ENCODE measurements at places on chromosomes 2 and 18. TPM values are rescaled to one million over a fixed set of nuclear protein-coding genes. Genes with fewer than 3 reads are reported as not detected.

ATP6V1C2 gene
- polyA plus RNA-seq: 0.29 TPM

SRD5A2 gene
- 0.02 TPM for polyA plus RNA-seq

TMEM178A gene
- polyA plus RNA-seq: 11.2 TPM

SLC30A3 gene
- polyA plus RNA-seq: 48.7 TPM

POTEC gene
- not detected for polyA plus RNA-seq

TSPYL6 gene
- polyA plus RNA-seq: not detected

CYP27C1 gene
- polyA plus RNA-seq: 1.3 TPM

FSHR gene
- polyA plus RNA-seq: not detected

DNA sequence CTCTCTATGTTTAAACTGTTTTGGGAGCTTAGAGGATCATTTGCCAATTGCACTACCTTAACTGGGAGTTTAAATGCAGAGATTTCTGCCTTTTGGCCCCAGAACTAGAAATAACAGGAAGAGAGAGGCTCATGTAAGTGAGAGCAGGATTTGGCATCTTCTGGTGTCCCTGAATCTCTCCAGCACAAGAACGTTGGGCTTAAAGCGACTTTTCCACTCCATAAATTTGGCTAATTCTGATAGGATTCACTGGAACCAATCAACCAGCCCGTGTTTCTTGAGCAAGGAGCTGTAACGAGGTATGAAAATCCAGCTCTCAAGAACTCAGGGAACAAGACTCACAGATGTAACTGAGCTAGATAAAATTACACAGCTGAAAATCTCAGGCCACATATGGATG is 181.0 kb downstream of the C1D start:
- no peak for DNase-seq

- DNase-seq: no peak
Measured at GRCh38 chr18:75341267-75341666, 86.2 kb downstream of the SMIM21 start.

GRCh38 chr2:135257383-135258090 is 205.4 kb downstream of the RAB3GAP1 start:
- DNase-seq: no peak

DNA sequence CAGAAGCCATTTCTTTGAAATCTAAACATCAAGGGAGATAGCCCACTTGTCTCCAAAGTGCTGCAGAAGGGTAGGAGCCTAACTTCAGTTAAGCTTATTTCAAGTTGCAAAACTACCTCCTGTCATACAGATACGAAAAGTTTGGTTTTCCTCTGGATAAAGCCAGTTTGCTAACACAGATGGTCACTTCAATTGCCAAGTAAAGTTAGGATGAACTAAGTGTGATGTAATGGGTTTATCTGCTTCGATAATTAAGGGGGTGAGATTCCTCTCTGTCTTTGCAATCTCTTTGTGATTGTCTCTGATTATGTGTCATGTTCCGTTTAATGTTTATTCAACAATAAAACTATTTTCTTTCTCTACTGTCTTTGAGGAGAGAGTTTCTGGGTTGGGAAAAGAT is 156.4 kb downstream of the SLC39A10 start:
- no peak for DNase-seq

DNA sequence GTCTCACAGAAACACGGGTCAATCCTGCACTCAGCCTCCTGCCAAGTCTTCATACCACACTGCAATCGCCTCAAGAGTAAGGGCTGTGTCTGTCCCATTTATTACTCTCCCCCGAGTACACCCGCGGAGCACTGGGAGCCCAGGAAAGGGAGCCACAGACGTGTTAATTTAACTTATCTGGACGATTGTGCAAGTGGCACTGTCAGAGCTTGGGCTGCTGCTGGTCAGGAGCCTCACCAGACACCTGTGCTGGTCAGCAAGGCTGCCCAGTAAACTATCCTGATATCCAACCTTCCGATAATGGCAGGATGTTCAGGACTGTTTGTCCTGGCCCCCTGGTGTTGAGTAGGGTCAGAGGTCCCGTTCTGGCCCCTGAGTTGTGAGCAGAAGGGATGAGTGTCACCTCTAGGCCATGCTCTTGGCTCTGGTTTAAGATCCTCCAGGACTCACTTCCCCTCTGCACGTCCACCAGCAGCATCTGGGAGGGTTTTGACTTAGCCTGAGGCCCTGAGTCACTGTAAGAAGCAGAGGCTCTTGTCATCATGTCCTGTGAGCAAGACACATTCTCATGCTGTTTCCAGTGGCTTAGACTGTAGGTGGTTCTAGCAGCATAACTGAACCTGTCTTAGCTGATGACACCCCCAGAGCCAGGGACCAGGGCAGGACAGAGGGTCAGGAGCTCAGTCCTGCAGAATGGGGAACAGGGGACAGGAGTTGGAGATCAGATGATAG is 82.5 kb upstream of the ARL4C start:
- DNase-seq: no peak

- DNase-seq: no peak
Measured at GRCh38 chr2:75253526-75253925, 54.2 kb upstream of the TACR1 start.

GRCh38 chr18:79786786-79787526 is 10.8 kb upstream of the KCNG2 start:
- peak; percentile 41 for DNase-seq

DNA sequence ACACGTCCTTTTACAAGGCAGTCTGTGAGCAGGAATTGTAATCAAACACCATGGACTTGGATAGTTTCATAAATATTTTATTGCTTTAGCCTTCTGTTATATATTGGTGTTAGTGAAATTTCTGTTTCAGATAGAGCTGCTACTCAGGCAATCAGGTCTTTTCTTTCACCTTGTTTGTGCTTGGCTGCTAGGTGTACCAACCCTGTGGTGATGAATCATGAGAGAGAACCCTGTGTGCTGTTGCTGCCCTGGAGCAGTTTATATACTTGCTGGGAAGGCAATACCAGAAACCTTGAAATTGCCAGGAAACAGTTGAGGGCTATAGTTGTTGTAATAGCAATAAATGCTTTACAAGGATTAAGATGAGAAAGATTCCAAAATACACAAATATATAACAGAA is 84.5 kb downstream of the FSHR start:
- DNase-seq: no peak

DNA sequence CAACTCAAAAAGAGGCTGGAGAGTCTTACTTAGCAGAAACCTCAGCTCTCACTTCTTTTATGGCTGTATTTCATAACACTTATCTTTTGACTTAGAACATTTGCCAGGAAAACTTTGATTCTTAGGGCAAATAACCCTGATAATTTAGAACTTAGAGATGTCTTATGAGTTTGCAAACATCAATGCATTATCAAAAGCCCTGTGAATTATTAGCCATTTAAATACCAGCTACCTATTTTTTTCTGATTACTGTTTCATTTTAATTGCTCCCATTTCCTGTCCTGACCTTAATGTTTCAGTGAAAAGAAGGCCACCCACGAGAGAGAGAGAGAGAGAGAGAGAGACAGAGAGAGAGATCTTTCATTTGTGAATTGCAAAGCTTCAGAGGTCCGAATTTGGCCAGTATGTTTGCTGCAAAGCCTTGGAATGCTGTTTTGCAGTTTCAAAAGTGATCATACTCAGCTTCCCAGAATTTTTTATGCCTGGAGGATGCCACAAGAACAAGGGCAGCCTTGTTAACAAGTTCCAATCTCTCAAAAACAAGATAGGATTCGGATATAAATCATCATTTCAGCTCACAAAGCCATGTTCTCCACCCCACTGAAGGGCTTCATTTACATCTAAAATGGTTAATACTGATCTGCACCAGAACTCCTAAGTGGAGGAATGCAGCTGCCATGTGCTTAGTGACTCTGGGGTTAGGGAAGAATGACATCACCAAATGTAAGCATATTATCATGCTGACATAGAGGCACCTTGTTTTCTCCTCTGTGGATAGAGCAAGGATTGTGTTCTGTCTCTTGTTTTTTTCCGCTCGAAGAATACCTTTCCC is 478.2 kb downstream of the ARHGAP15 start:
- DNase-seq: peak; percentile 19

DNA sequence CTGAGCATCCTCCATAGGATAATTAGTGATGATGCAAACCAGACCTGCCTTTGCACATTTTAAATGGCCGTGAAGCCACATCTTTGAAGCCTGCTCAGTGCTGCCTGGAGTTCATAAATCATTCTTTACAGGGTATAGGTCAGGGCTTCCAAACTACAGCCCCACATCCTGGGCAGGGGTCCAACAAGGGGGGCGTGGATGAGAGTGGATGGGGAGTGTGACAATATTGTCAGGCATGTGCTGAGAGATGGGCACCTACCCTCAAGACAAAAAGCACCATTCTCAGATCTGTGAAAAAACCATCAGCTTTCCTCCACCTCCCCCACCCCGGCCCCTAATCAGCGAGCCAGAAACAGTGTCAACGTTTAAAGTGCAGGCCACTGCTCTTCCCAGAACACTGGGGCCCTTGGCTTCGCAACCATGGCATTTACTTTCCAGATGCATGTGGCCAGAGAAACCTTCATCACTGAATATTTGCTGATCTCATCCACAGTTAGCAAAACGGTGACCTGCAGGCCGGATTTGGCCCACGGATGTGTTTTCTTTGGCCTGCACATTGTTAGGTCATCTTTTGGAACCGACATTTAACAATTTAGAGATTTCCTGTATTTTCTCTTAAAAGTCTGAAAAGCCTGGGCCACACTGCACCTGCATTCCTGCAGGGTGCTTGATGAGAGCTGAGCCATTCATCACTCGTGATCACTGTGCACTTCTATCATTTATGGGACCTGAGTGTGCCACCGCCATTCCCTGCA is 130.7 kb downstream of the ANKRD44 start:
- no peak for DNase-seq

DNA sequence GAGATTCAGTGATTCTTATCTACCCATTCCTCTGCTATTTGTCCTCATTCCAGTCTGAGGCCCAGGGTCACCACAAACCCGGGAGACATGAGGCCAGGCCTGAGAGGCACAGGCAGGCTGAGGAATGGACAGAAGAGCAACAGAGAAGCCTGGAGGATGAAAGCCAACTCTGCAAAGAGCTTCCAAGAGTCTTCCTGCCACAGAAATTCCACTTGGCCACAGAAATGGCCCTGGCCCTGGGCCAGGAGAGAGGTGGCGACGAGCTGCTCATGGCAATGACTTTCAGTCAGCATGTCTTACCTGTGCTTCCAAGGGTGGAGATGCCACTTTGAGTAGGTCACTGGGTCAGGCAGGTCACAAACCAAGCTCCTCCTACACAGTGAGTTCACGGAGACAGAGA is 155.3 kb upstream of the PKDCC start:
- no peak for DNase-seq

GRCh38 chr2:85501248-85501647 is 37.7 kb upstream of the MAT2A start:
- no peak for DNase-seq

DNA sequence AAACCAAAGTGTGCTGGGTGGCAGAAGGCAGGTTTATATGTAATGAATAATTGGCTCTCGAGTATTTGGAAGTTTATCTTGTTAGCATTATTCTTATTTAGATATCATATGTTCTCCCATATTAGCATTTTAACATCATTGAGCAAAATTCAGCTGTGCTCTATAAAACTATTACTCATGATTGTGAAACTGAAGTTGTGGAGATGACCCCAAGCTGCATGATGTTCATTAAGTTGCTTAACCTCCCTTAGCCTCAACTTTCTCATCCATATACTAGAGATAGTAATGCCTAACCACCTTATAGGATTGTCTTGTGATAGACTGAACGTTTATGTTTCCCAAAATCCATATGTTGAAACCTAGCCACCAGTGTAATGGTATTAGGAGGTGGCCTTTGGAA is 346.3 kb downstream of the SATB2 start:
- no peak for DNase-seq

GRCh38 chr2:29443627-29444026 is 328.4 kb downstream of the CLIP4 start:
- no peak for DNase-seq

DNA sequence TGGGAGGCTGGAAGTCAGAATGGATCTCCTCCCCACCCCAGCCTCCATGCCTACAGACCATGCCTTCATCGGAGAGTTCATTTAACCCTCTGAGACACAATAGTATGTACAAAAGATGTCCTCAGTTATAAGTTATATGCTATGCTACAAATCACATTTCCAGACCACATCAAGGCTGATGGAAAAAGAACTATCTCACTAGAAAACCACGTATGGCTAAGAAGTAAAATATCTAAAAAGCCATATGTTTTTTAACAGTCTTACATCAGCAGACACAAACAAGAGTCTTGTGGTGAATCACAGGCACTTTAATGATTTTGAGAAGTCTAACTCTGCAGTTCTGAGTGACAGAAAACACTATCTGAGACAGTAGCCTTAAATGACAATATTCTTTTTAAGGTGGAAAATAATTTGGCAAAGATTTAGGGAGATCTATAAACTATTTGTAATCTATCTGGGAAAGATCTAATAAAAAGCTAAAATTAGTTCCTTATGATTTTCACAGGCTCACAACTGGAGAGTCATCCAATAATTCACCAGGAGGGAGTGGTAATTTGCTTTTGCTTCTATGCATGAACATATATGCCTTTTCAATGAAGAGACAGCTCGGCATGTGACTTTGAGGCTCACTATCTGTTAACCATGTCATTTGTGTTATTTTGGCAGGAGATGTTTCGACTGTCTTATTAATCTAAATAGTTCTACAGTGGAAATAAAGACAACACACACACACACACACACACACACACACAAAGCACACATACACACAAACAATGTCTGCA is 197.5 kb downstream of the IRS1 start:
- no peak for DNase-seq

- no peak for DNase-seq
Measured at GRCh38 chr2:88919087-88919738, 227.7 kb downstream of the RPIA start.

DNA sequence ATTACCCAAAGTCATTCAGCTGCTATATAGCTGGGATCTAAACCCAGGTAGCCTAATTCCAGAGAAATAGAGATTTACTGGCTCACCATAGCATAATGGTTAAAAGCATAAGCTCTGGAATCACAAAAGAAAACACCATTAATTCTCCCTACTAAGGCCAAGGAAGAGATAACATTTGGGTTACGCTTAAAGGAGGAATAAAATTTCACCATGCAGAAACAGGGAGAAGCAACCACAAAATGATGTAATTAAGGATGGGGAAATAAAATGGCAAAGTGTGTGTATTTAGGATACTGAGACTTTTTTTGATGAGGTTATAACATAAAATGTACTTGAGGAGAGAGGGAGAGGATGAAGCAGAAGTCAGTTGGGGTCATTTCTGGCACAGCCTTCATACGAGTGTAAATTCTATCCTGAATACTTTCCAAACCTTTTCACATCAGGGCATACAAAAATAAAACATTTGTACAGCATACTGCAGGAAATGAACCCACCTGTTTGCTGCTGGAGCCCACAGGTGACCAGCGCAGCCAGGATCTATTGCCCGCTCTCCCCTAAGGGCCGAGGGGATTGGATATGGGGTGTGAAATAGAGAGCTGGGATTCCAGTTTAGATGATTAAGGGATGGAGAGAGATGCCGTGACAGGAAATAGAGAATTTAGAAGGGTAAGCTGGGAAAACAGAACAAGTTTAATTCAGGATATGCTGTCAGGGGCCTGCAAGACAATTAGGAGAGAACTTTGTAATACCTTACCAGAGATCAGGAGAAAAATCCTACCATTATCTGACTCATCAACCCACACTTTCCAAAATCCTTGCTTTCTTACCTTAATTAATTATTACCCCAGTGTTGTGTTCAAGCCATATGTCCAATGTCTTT is 43.8 kb upstream of the SERTAD2 start:
- DNase-seq: no peak

Measured in H1 (cell line).